ENCODE measurements at places on chromosomes 4 and X.

DNA sequence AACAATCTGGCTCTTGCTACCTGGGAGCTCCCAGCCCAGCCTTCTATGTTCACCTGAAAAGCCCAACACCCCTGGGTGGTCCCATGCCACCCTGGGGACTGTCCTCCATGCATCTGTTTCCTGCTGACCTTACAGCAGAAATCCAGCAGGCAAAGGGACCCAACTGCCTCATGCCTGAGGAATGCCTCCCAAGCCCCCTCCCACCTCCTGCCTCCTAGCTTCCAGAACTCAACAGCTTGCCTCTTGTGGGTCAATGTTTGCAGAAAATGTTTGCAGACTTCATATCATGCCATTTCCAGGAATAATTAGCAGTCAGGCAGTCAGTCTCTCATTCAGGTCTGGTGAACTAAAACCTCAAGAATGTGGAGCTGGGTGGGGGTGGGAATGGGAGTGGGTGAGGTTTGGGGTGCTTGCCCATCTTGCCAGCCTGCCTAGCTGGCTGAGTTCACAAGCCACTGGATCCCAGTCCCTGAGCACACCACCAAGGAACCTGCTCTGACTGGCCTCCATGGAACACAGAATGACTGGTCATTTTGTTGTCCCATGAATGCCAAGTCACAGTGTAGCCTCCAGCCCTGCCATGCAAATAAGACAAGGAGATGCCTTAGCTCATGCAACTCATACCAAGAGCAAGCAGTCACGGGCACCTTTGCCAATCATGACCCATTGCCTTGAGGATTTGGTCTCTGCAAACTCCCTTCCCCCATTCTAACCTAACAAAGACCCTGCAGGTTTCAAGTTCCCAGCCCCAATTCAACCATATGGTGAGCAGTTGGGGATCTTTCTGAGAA, 12.1 kb upstream of the PLAC1 start:
- DNase-seq, result peak; percentile 76

DNA sequence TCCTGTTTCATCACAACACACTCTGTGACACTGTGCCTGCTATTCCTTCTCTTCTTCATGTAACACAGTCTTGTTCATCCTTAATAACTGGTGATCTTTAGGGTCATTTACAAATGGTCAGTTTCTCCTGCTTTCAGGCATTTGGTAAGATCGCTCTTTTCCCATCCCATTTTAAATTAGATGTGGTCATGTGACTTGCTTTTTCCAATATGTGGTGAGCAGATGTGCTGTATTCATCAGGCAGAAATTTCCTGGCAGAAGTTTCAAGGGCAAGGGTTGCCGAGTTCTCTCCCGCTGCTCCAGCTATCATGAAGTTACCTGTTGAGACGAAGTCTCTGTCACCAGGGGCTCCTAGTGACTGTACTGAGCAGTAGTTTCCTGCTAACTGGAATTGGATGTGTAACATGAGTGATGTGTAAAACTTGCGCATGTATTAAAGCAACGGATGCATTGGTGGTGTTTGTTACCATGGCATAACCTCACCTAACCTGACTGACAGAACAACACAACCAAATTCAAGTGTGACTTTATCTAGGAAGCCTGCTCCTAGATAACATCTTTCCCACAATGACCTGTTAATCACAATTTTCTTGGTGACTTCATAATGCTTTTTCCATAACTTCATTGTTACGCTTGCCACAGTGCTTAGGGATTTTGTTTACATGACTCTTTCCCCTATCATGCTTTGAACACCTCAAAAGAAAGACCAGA, 29.5 kb upstream of the BMPR1B start:
- peak; percentile 11 for DNase-seq

- DNase-seq, result no peak
Observed at GRCh38 chr4:110294165-110294564, 95.8 kb upstream of the ELOVL6 start.

DNA sequence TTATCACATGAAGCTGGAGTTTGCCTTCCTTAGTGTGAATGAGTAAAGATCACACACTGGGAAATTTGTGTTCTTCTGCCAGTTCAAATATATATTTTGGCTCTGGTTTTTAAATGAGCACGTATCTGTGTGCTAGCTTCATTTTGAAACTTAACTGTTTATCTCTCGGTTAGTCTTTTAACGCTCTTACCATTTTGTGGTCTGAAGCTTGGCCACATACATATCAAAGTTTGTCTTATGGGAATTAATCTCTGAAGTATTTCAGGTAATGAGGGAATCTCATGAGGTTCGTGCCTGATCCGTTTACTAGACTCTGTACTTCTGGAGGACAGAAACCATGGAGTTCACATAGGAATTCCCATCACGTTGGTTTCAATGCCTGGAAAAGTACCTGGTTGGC, 13.8 kb downstream of the ATP10D start:
- no peak for DNase-seq

- peak; percentile 27 for DNase-seq
Observed at GRCh38 chr4:155759372-155760252, 791 bp downstream of the GUCY1B1 start.

- peak; percentile 22 for DNase-seq
Observed at GRCh38 chr4:169315530-169316343, 45.0 kb upstream of the SH3RF1 start.

- DNase-seq, result no peak
Observed at GRCh38 chrX:18406531-18407266, 18.7 kb upstream of the CDKL5 start.

GRCh38 chr4:181845617-181846016, 397.6 kb upstream of the TENM3 start:
- no peak for DNase-seq

GRCh38 chr4:105674011-105674410, 34.5 kb downstream of the INTS12 start:
- no peak for DNase-seq

DNA sequence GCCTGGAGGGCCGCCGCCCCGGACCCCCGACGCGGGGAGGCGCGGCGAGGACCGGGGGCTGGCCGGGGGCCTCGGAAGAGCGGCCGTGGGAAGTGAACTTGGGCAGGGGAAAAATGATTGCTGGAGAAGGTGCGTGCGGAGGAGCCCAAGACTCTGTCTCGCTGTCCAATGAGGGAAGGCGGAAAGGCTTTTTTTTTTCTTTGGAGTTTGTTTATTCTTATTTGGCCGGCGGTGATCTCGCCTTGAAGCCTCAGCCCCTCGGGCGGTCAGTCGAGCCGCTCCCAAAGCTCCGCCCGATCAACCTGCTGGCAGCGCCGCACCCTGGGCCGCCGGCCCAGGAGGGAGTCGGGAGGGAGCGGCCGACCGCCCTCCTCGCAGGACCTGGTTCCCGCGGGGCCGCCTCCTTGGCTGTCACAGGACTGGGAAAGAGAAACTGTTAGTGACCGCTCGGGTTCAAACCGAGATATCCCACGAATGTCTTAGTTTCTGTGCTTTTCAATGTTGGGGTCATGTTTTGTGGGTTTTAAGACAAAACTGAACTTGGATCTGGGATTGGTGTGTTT, 2.5 kb downstream of the CPEB2 start:
- peak; percentile 40 for DNase-seq

DNA sequence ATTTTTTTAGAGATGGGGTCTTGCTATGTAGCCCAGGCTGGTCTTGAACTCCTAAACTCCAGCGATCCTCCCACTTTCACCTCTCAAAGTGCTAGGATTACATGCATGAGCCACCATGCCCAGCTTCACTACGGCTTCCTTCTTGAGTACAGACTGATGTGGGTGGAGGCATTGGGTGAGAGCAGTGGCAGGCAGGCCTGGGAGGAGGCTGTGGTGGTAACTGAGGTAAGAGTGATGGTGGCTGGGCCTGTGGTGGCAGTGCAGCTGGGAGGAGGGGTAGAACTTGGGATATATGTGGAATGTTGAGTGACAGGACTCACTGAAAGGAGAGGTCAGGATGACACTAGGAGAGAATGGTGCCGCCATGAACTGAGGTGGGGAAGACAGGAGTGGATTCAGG, 80.9 kb downstream of the MED28 start:
- DNase-seq, result no peak

DNA sequence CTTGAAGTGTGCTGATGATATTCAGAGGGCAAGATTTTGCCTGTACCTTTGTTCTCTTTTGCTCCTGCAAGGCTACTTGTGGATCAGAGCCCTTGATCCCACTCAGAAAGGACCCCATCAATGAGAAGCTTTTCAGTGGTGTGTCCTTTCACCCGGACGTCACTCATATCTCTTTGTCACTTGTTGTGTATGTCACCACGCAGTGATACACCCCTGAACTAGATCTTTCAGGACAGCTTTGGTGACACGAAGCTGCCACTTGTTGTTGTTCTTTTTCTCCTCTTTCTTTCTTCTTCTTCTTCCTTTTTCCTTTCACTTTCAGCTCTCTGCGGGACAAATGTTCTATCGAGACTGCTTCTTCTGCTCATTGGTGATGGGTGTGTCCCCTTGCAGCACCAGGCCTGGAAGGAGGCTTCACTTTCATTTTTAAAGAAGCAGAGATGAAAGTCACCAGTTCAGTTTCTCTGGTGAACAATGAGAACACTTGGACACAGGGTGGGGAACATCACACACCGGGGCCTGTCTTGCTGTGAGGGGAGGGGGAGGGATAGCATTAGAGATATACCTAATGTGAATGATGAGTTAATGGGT, 83.6 kb downstream of the NBDY start:
- peak; percentile 19 for DNase-seq

GRCh38 chr4:41268721-41269517, 12.2 kb downstream of the UCHL1 start:
- no peak for DNase-seq

DNA sequence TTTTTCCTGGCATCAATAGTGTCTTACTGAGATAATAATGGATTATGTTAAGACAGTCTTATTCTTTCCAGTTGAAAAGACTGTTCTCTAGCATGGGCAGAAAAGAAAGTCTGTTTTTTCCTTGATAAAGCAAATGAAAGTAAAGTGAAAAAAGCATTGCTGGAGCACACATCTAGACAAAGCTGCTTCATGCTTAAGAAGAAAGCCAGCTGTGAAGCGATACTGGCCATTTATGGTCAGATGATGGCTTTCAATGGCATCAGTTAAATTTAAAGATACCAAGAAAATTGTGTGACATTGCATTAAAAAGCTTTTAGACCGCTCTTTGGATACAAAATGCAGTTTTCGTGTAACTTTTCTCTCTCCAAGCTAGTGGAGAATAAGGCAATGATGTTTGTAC, 242.1 kb upstream of the TRAM1L1 start:
- DNase-seq, result no peak

GRCh38 chr4:83108101-83108861, 6.2 kb downstream of the PLAC8 start:
- DNase-seq, result no peak

DNA sequence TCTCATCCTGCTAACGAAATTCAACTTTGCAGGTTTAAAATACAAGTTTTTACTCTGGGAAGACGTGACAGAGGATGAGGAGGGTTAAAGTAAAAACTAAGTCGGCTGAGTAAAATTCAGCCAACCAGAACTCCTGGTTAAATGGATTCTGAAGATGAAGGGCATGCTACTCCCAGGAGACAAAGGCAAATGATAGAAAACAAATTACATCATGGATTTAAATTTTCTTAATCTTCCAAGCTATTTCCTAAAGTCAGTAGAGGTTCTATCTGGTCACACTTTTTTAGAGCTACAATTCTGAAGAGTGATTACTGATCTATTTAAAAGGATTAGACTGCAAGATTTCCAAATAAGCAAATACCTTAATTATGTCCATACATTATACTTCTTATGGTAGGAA, 47.9 kb downstream of the ZNF827 start:
- DNase-seq, result no peak

DNA sequence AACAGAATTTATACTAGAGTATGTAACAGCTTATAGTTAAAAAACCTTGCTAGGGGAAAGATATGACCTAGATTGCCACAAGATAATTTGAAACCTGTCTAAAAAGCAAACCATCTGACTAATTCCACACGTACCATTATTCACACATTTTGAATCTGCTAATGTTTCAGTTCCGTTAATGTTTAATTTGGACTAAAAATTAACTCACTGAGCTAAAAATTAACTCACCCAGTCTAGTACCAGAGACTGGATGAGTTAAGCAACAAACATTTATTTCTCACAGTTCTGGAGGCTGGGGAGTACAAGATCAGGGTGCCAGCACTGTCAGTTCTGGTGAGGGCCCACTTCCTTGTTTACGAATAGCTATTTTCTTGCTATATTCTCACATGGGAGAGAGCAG, 231.5 kb upstream of the DIAPH2 start:
- no peak for DNase-seq

DNA sequence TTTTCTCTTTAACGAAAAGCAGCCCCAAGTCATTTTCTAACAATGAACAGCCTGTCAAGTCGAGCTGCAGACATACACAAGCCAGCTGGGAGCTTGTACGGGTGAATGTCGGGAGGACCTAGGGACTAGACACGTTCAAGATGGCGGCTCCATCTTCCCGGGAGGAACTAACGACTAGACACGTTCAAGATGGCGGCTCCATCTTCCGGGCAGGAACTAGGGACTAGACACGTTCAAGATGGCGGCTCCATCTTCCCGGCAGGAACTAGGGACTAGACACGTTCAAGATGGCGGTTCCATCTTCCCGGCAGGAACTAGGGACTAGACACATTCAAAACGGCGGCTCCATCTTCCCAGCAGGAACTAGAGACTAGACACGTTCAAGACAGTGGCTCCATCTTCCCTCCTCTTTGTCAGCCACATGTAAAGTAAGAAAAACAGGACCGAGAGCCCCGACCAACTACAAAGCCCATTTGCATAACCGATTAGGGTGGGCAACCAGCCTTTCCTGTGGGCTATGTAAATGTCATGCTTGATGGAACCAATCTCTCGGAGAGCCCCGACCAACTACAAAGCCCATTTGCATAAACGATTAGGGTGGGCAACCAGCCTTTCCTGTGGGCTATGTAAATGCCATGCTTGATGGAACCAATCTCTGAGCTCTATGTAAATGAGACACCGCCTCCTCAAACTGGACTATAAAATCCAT, 175.5 kb downstream of the DHRSX start:
- DNase-seq, result peak; percentile 69

- DNase-seq, result peak; percentile 3
Observed at GRCh38 chr4:188691811-188692210, 552.6 kb downstream of the TRIML1 start.

DNA sequence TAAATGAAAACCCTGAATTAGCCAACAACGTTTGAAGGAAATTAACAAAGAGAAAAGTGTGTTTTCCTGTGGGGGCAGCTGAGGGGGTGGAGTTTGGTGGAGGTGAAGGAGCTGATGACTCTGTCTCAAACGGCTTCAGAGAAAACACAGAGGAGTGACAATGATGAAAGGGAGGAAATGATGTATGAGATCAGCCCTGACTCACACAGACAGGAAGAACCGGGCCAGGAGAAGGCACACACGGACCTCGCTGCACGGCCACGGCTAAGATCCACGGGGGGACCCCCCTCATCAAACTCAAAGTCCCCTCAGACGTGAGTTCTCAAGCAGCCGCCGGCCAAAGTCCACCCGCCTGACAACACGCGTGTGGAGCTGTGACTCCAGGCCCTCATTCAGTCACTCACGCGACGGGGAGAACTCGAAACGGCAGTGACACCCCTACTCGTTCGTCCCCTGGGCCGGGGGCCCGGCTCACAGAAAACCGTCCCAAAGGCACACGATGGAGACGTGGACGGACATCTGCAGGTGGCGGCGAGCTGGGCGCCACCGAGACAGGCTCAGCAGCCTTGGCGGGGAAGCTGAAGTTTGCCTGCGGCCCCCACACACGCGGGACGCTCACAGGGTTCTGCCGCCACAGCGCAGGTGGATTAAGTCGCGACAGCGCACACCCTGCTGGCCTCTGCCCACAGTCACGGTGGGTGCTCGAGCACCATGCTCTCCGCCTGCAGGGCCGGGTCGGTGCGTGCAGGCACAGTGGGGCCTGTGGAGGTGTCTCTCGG, 28.8 kb downstream of the PPP2R3B start:
- DNase-seq, result peak; percentile 24

- DNase-seq, result peak; percentile 46
Observed at GRCh38 chr4:14111730-14112181, 484.2 kb upstream of the BOD1L1 start.

- DNase-seq, result no peak
Observed at GRCh38 chrX:85851418-85851817, 195.9 kb downstream of the CHM start.
